ENCODE measurements at places on chromosomes 5 and 9.

DNA sequence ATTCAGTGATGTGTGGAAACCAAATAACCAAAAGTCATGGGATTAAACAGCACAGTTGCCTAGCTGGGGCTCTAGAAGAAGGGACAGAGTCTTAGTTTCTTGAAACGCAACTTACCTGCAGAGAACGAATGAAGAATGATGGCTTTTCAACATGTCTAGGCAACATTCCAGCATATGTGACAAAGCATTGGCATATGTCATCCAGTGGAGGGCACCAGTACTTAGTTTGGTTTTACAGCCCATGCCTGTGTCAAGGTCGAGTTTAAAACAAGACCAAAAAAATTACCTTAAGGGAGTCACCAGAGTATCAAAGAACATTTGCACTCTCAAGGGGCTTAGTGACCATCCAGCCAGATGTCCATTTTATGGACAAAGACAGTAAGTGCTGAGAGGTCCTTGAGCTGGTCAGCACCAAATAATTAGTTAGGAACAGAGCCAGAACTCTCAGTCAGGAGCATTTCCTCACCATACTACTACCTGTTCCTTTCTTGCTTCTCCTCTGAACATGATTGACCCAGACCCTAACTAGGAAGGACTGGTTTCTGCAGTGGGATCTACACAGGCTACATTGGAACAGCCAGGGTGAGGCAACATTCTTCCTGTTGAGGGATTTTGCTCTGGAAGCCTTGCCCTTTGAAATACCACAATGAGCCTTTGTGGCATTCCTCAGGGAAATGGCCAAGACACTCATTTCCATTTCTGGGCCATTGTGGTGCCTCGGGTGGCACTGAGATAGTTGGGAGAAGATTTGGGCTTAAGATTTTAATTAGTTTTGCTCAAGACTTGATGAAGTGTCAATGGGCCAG, 75.4 kb upstream of the ANKH start:
- DNase-seq: no peak

- no peak for DNase-seq
Observed at GRCh38 chr9:21295992-21296391, 9.1 kb downstream of the IFNA5 start.

- DNase-seq: no peak
Observed at GRCh38 chr5:128376577-128376976, 161.5 kb downstream of the FBN2 start.

DNA sequence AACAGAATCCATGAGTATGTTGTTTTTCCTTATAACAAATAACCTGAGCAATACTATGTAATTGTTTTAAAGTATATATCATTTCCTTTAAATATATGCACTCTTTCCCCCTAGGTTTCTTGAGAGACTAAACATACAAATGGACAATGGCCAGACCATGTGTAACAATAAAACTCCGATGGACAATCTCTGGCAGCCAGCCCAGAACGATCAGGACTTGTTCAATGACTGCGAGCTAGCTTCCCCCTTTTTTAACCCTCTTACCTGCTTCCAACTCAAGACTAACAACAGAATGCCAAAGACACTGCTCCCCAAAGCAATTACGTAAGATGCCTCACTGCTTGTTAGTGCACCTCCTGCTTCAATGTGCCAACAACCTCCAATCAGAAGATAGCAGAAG, 94.9 kb downstream of the HTR4 start:
- DNase-seq: no peak

DNA sequence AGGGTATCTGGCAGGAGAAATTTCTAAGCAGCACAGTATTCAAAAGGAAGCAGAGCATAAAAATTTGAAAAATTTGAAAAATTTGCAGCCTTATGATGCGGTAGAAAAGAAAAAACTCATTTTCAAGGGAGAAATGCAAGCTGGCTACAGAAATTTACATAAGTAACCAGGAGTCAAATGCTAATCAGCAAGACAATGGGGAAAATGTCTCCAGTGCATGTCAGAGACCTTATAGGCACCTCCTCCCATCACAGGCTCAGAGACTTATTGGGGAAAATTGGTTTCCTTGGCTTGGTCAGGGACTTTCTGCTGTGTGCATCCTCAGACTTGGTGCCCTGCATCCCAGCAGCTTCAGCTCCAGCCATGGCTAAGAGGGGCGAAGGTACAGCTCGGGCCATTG, 35.8 kb downstream of the IZUMO3 start:
- DNase-seq: no peak

- DNase-seq: no peak
Observed at GRCh38 chr5:132008163-132008473, 3.3 kb downstream of the ACSL6 start.

- DNase-seq: no peak
Observed at GRCh38 chr5:133839721-133840120, 128.7 kb downstream of the C5orf15 start.

- no peak for DNase-seq
Observed at GRCh38 chr5:123559434-123559775, 47.4 kb downstream of the CSNK1G3 start.

GRCh38 chr9:7560669-7561305, 238.8 kb downstream of the DMAC1 start:
- peak; percentile 48 for DNase-seq

DNA sequence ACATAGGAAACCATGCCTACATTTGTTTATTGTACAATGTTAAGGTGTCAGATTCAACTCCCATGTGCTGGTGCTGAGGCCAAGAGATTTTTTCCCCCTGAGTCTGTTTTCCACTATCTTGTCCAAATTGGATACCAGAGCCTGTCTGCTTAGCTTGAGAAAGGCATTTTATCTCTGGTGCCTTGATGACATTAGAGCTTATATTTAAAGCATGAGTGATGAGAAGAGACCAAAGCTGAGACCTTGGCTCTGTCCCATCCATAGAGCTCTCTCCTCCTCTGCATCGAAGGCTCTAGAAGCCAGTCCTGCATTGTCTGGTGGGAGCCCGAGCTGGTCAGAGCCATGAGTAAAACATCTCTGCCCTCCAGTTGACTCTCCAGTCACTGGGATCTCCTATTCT, 10.4 kb upstream of the PPP2CA start:
- DNase-seq: no peak

- DNase-seq: no peak
Observed at GRCh38 chr9:109283012-109283411, 37.8 kb downstream of the EPB41L4B start.

GRCh38 chr9:98539954-98540353, 168.8 kb downstream of the GABBR2 start:
- no peak for DNase-seq

Data from eye (tissue), 1 donor.